ENCODE measurements at places on chromosomes 5 and 9.
A peak's percentile ranks its signal among the peaks of the same experiment; 100 is the strongest.

DNA sequence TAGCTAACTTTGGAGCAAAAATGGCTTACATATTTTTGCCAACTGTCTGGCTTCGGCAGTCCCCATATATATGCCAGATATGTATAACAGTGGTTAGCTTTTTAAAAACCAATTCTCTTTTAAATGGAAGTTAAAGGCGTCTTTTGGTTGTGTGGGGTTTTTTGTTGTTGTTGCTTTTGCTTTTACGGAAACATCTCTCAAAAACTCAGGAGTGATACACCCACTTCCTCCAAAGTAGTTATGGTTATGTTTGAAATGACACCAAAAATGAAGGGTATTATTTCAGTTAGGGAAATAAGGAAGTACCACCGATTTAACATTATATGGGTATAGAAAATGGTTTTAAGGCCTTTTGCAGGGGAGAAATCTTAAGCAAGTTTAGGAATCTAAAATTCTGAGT lies 2.3 kb downstream of the CNOT8 start:
- no peak for DNase-seq

DNA sequence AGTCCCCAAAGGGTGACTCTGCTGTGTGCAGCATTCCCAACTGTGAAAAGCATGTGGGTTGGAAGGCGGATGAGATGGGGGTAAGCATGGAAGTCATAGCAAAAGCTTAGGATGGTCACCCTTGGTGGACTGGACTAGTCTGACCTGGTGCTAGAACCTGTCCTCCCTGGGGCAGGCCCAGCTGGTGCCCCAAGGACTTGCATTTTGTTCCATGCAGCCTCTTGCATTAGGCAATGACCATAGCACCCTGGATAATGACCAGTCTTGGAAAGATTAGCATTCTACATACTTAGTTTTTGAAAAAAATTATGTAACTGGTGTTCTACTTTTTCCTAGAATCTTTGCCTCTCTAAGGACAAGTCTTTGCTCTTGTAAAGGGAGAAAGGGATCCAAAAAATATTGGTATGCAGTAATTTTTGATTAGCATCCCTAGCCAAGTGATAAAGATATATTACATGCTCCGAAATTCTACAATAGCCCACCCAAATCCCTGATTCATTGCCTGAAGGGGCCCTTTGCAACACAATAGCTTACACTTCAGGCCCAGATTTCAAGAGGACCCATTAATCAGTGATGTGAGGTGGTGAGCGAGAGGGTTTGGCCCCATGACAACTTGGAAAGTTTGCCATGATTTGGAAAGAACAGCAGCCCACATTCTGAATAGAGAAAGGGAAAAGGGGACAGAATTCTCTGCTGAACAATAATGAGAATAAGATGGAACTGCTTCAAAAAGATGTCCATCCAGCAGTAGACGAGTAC lies 93.3 kb upstream of the CD180 start:
- no peak for DNase-seq

DNA sequence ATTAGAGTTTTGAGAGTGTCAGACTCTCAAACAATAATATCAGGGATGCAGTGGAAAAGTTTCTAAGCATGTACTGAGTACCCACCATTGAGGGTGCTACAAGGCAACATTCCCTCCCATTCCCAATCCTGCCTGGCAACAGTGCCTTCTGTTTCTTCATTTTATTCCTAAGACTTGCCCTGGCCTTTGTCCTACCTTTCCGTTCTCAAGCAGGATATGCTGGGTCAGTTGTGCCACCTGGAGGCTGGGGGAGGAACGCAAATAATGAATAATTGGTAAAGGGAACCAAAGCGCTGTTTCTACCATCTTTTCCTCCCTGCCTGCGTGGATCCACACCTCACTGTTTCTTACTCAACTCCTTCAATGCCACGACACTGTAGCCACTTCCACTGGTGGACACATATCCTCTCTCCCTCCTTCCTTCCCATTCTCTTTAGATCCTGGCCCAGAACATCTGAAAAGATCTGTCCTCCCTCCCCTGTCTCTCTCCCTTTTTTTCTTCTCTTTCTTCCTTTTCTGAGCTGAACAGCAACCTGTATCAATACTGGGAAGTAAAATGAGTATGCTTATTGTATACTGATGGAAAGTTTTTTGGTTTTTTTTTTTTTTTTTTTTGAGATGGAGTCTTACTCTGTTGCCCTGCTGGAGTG lies 149.5 kb downstream of the C9orf152 start:
- peak; percentile 24 for DNase-seq

- no peak for DNase-seq
Measured at GRCh38 chr5:103424026-103424425, 138.6 kb downstream of the NUDT12 start.

Measured in NCI-H526 treated with DMSO at 0.1 percent for 48 hours (cell line).